ENCODE measurements at places on chromosomes 6 and 20.

GRCh38 chr6:13711324-13711732 is 307 bp downstream of the RANBP9 start:
- DNase-seq, result no peak

DNA sequence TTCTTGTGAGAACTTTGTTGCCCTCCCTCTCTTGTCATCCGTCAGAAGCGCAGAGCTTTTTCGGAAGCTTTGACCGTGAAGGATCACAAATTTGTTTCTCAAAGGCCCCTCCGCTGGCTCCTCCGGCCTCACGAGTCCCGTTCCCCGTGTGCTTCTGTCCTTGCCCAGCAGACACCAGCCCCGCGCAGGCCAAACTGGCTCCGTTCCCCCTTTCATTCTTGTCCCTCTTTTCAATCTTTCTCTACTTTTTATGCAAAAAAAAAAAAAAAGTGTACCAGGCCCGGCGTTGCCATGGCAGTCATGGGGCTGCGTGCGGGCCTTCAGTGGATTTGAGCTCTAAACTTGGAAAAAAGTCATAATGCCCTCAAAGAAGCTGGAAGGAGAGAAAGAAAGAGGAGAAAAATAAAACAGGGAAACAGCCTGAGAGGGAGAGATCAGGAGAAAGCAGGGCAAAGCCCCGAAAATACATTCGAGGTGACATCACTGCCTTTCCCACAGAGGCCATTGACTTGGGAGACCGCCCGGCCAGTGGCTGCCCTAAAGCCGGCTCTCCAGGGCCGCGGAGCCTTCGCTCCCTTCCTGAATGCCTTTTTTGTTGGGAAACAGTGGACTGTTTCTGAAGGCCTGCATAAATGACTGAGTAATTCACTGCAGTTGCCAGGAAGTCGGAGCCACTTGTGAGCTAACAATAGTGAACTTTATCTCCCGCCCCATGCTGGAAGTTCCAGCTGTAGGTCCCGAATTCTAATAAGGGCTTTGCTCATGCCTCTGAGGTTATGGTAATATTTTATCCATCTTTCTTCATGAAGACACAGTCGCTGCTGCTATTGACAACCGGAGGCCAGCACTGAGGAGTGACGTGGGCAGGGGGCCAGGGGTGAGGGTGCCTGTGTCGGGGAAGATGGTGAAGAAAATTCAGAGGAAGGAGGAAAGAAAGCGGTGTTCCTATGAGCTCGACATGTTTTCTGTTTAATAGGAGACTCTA is 670.9 kb downstream of the QKI start:
- DNase-seq, result no peak

- DNase-seq, result no peak
Observed at GRCh38 chr6:158417760-158418098, 105.5 kb downstream of the TULP4 start.

DNA sequence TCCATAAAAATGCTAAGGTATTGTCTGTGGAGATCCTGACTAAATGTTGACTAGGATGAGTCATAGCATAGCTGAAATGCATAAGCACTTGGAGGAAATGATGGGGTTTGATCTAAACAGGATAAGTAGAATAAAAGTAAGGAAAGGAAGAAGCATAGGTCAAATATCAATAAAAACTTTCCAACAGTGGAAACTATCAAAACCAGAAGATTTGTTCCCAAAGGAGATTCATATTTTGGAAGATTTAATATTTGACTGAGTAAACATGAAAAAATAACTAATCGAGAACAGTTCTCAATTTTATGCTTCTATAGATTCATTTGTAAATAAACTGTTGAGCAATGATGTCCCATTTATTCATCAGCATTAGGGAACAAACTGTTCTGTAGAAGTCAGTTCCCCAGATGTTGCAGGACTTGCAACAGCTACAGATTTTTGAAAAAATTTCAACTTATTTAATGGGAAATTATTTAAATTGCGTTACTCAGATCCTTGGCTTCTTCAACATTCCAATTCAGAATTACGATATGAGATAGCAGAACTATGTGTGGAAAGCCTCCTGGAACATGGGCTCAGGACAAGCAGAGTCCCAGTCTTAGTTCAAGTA is 133.7 kb upstream of the TBX18 start:
- no peak for DNase-seq

GRCh38 chr20:50085481-50086365 is 27.2 kb downstream of the UBE2V1 start:
- peak; percentile 42 for DNase-seq

- no peak for DNase-seq
Observed at GRCh38 chr20:20970841-20971240, 135.3 kb downstream of the LINC00237 start.

DNA sequence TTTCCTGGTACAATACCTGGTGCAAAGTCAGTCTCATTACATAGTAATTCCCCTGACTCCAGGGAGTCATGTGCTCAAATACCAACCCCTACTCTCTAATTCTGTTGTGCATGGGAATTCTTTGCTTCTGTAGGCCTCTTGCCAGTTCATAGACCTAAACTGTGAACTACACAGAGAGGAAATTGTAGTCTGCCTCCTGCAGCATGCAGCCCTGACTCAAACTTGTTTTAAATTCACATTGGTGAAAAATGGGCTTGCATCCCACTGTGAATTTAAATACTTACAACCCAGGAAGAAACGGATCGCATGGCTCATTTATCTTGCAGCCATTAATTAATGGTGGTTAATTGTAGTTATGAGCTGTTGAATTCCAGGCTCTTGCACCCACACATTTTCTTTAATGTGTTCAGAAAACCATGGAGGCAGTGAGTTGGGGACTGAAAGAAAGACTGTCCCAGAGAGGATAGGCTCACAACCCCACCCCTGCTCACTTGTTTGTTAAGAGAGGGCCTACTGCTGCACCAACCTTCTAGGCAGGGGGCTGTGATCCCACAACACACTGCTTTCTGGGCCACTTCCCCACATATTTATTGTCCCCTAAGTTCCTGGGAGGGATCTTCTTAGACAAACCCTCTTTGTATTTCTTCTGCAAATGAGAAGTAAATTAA is 579.1 kb downstream of the DHX35 start:
- no peak for DNase-seq

- DNase-seq, result no peak
Observed at GRCh38 chr20:21511850-21512633, 1.8 kb downstream of the NKX2-2 start.

GRCh38 chr6:169188051-169188470 is 65.6 kb downstream of the THBS2 start:
- no peak for DNase-seq

GRCh38 chr6:44100088-44100550 is 27.1 kb downstream of the MRPL14 start:
- no peak for DNase-seq

DNA sequence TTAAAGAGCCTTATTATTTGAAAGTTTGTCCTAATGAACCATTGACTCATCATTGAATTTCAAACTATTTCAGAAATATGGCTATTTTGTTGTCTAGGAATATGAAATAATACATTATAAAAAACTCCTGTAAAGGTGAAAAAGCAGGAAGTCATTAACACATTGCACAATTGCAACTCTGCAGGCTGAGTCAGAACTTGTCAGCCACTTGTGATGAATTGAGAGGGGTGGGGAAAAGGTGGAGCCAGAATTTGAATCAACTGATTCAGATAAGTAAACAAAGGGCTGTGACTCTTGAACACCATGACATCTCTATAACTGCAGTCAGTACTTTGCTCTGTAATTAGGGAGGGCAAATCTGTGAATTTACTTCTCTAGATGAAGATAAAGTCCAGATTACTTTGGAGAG is 6.0 kb downstream of the C6orf141 start:
- no peak for DNase-seq

- peak; percentile 64 for DNase-seq
Observed at GRCh38 chr6:157221049-157221816, 102.1 kb downstream of the TMEM242 start.

GRCh38 chr6:126133984-126134383 is 147.6 kb downstream of the TRMT11 start:
- DNase-seq, result no peak

GRCh38 chr6:41167173-41167963 is 4.5 kb upstream of the TREM2 start:
- DNase-seq, result no peak

DNA sequence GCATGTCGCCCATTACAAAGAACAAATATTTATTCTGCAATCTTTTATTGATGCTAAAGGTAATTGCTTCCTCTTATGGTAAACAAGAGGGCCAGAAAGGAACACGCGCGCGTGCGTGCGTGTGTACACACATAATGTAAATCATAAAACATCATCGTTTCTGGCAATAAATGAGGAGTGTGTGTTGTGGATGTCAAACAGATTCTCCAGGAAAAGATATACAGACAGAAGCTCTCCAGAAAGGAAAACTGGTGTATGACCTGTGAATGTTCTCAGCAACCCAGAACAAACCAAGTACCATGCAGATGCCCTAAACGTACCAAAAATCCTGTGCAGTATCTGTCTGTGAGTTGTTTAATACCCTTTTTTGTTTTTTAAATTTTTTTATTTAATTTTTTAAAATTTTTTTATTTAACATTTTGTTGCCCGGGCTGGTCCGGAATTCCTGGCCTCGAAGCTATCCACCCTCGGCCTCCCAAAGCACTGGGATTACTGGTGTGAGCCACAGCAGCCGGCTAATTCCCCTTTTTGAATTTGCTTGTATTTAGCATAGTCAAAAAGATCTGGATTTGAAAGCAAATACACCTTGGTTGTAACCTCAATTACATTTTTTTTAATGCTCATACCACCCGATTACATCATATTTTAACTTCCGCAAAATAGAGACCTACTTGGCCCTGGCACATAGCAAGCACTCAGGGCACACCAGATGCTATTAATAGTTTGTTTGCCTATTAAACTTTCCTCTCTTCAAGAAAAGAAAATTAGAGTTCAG is 909 bp upstream of the NUDT3 start:
- no peak for DNase-seq

- DNase-seq, result no peak
Observed at GRCh38 chr20:20130399-20130798, 78.1 kb downstream of the CFAP61 start.

GRCh38 chr6:63573899-63574553 is 1.7 kb downstream of the LOC128125822 start:
- DNase-seq, result no peak

GRCh38 chr6:13767121-13767808 is 47.1 kb downstream of the MCUR1 start:
- no peak for DNase-seq

GRCh38 chr20:1187605-1188171 is 2.9 kb upstream of the TMEM74B start:
- DNase-seq, result no peak

- no peak for DNase-seq
Observed at GRCh38 chr20:52983726-52984450, 11.7 kb downstream of the TSHZ2 start.

DNA sequence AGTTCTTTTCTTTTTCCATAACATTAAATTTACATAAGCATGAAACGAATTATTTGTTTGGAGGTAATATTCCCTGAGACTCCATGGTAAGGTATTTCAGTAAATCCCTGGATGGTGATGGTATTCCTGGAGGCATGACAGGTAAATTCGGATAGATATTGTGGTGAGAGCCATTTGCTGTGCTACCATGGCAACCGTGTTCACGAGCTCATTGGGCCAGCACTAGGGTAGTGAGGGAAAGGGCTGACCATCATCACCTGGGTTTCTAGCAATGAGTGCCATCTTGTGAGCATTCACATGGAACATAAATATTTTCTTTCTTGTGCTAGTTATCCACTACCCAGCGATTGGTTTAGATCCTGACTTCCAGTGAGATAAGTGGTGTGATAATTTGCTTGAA is 51.9 kb upstream of the GNRH2 start:
- DNase-seq, result no peak

DNA sequence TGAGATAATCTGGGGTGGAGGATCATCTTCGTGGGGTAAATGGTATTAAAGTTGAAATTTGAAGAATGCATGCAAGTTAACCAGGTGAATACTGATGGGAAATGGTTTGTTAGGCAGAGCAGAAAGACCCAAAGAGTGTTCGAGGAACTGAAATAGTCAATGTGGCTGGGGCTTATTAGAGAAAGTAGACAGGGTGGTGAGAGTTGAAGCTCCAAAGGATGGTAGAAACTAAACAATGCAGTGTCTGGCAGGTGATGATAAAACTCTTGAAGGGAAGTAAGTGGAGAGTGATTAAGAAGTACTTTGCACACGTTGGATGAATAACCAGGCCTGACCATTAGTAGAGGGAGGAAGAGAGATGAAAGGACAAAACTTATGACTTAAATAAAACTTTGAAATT is 39.8 kb upstream of the CENPW start:
- no peak for DNase-seq

GRCh38 chr6:168951217-168951616 is 302.4 kb downstream of the THBS2 start:
- DNase-seq, result no peak

DNA sequence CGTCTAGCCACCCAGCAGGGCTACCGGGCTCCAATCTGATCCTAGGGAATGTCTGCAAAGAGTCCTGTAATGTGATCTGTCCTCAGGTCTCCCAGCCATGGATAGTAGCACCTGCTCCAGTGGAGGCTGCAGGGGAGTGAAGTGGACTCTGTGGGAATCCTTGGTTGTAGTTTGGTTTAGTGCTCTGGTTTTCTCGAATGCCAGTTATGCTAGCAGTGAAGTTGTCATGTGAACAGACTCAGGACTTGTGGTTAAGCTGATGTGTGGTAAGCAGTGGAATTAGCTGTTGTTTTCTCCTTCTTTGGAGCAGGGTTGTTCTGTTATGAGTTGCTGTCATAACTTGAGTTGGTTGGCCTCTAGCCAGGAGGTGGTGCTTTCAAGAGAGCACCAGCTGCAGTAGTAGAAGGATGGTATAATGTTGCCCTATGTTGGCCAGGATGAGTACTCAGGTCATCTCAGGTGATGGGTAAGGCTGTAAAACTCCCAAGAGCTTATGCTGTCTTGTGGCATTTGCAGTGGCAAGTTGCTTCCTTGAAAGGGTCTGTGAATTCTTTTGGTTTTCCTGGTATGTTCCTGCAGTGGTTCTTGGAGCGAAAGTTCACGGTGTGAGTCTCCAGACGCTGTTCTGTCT is 390.2 kb downstream of the UTRN start:
- DNase-seq, result no peak

- DNase-seq, result no peak
Observed at GRCh38 chr6:157555455-157556143, 174.6 kb downstream of the ZDHHC14 start.

DNA sequence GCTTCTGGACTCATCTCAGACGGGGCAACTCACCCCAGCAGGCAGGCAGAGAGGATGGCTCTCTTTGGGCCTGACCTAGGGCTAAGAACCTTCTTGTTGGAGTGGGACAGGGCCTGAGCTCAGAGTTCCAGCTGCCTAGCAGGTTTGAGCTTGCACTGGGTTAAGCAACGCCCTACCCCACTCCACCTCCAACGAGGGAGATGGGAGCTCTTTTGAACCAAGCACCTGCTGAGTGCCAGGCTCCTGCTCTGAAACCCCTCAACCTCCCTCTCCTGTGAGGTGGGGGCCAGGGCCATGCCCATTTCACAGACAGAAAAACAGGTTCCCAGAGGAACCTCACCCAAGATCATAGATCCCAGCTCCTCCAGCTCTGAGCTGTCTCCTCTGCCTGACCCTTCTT is 54.3 kb downstream of the SNAI1 start:
- DNase-seq, result no peak

DNA sequence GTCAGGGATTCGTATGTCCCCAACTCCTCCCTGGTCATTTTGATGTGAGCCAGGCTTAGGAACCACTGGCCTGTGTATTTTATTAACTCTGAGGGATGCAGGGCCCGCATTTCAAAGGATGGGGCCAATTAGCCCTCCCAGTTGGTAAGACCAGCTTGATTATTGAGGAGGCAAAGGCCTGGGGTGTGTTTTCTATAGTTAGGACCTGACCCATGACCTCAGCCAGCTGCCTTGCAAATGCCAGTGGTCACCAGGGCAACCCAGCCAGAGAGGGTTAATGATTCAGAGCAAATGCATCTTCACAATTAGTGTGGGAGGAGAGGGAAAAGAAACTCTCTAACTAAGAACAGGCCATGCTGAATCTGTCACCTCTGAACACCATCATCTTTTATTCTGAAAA is 835.4 kb downstream of the MAFB start:
- DNase-seq, result no peak

Measured in GM18507 (cell line).